Neuronal stem cell (in vitro differentiated cells): ENCODE measurements at places on chromosomes 13 and 19.

DNA sequence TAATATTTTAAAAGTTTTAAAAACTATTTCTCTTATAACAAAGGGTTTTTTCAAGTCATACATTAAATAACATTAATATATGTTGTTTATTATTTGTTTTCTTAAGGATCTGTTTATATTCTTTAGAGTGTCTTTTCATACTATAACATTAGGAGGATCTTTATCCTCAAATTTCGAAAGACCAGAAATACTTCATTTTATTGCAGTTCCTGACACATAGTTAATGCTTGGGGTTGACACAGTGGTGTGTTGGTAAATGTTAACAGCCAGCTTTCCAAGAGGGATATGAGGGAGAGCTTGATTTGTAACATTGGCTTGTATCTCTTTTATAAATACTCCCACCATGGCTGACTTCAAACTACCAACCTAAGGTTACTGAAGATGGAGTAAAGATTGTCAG, 126.6 kb upstream of the KLF5 start:
- no peak for DNase-seq

DNA sequence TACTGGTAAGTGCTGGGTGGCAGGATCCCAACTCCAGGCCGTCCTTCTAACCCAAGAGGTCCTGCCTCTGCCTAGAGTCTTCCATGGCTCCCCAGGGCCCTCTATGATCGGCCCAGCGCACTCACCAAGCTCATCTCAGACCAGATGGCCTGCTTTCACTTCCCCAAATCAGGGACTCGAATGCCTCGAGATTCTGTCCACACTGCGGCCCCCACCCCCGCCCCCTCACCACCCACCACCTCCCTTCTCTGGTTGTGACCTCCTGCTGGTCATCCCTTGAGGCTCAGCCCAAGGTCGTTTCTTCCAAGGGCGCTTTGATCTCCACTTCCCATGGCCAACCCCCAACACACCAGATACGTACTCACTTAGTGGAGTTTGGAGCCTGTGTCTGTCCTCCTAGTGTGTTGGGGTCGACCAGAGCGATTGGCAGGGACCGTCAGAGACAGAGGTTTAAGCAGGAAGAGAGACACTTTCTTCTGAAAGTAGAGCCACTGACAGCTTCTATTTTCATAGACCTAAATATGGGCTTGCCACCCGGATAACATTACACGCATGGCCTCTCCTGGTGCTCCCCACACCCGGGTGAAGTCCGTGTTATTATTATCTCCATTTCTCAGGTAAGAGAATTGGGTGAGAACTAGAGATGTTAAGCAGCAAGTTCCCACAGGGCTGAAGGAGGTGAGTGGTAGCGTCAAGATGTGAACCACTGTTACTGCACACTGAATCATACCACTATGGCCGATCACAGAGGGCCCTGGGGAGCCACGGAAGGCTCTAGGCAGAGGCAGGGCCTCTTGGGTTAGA, at the start of gene FCER2:
Gene FCER2, minus strand, starts transcription at position 478 of the 804 bp plus-strand sequence. CDS start 2,371 bp downstream, outside the sequence.
- DNase-seq = no peak

GRCh38 chr13:74190999-74191398, 56.8 kb upstream of the KLF12 start:
- no peak for DNase-seq

- DNase-seq = no peak
Observed at GRCh38 chr19:15551293-15552004, 43.1 kb downstream of the CYP4F22 start.

- DNase-seq = no peak
Observed at GRCh38 chr19:47661611-47662010, 51.6 kb upstream of the EHD2 start.

DNA sequence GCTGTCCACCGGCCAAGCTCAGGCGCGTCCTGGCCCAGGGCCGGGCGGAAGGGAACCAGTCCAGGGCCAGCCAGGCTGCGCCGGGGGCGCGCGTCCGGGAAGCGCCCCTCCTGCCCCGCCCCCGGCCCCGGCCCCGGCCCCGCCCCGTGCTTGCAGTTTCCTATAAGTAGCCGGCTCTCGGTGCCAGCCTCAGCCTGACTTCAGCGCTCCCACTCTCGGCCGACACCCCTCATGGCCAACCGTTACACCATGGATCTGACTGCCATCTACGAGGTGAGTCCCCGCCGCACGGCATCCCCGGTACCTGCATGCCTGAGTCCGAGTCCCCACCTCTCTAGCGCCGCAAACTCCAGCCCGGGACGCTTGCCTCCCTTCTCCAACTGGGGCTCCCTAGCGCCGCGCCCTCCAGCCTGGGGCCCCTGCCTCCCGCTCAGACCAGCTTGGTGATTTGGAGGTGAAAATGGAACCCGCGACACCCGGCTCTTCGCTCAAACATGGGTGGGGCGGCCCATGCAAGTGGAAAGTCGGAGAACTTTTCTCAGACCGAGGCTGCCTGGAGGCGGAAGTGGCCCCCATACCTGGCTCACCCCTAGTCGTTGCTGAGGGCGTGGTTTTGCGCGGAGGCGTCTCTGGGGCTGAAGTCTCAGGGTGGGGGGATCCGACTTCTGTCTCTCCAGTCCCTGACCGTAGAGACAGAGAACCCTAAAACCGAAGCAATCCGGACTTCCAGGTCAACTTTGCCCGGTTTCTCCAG, at the start of gene ZFP36:
Gene ZFP36, plus strand, starts transcription at position 192 of the 754 bp plus-strand sequence. Its CDS starts 58 bp downstream, at position 250.
- no peak for DNase-seq

DNA sequence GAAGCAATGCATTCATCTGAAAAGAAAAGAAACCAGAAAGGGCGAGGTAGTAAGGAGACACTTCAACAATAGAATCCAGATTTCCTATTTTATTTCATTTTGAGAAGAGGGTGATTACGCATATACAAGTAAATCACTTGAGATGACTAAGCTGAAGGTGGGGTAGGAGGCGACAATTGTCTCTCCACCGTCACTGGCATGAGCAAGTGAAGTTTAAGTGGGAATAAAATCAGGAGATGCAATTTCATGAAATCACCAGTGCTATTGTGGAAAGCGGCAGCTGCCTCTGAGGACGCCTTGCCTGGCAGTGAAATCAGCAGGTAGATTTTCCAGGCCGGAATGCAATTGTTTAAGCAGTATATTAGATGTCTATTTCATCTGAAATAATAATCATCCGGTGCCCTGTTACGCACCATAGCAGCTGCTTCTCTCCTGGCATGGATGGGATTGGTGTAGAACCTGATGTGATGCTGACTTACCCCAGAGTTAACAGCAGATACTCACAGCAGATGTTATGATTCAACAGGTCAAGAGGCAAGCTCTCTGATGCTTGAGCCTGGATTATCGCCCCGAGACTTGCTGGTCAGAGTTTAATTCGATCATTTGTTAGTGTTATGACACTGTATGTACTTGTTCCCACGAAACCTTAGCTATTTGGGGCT, 64.3 kb downstream of the RASL11A start:
- no peak for DNase-seq

DNA sequence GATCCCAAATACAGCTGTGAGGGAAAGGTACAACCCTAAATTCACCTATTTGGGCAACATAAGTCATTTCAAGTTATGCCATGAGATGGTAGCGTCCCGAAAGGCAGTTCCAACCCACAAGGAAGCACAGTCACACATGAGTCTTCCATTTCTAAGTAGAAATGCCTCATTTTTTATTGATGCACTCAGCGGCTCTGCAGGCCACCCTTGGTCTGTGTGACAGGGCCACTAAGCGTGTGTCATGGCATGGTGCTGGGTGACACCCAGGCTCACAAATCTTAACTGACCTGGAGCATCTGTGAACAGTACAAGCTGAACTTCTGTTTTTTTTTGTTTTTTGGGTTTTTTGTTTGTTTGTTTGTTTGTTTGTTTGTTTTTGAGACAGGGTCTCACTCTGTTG, 15.1 kb downstream of the RAB20 start:
- DNase-seq = no peak

DNA sequence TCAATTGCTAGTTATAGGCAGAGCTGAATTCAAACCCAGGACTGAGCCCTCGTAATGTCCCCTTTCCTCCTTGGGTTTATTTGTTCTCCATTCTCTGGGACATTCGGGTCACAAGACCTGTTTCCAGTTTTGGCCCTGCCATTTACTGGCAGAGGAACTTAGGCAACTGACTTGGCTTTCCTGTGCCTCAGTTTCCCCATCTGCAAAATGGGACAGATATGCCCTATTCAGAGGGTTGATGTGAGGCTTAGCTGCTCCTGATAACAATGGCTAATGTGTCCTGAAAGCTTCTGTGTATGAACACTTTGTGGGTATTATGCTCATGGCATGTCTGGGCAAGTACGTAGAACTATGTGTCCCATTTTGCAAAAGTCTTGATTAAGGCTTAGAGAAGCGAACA, 996 bp downstream of the ZNF524 start:
- DNase-seq = no peak

DNA sequence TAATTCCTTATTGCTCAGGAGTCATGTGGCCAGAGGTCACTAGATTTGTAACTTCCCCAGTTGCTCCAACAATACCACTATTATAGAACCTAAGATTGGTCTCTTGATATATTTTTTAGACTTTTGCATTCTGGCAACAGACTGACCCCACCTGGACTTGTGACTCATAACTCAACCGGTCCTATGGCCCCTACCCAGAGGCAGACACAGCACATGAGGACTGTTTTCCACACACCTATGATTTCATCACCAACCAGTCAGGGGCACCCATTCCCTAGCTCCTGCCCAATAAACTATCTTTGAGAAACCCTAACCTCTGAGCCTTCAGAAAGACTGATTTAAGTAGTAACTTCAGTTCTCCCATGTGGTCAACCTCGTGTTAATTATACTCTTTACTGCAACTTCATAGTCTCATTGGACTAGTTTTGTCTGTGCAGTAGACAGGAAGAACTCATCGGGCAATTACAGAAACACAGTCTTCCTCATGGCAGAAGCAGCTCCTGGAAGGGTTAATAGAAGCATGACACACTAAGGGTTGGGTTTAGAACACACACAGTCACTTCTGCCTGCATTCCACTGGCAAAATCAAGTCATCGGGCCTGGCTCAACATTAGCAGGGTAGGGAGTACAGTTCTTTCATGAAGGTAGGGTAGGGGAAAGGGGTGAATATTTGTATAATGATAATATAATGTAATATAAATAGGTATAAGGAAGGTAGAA, 251.8 kb downstream of the UQCRFS1 start:
- DNase-seq = no peak

DNA sequence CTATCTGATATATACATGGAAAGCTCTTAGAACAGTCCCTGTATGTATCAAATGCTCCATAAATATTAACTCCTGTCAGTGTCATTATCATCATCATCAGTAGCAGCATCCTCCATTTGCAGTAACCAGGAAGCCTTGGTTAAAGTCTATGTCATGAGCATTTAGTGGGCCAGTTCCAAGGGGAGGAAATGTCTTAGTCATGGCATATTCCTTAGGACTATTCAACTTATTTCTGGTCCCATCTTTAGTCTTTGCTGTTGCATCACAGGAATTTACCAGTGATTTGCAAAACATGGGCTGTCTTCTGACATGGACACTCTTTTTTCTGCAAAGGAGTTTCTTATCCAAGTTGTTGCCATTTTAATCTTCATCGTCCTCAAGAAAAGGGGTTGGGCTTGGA, 98.4 kb downstream of the WDFY2 start:
- no peak for DNase-seq

DNA sequence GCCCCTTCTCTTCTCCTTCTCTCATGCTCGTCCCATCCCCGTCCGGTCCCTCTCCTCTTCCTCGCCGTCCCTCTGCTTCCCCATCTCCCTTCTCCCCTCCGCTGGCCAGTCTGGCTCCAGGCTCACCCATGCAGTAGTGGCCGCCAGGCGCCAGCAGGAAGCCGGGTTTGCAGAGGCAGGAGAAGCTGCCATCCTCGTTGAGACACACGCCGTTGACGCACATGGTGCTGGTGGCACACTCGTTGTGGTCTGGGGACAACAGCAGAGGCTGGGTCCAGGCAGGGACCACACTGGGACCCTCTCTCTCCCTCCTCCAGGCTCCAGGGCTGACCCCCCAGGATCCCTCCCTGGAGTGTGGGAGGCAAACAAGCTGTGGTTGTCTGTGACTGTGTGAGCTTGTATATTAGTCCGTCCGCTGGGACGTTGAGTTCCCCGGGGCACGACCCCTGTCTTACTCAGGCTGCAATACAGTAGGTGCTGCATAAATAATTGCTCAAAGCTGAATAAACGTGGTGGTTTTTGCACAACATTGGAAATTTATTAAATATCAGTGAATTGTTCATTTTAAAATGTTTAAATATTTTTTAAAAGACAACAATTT, 16.4 kb downstream of the FBN3 start:
- no peak for DNase-seq

GRCh38 chr13:112055036-112055914, 11.7 kb upstream of the SOX1 start:
- no peak for DNase-seq

DNA sequence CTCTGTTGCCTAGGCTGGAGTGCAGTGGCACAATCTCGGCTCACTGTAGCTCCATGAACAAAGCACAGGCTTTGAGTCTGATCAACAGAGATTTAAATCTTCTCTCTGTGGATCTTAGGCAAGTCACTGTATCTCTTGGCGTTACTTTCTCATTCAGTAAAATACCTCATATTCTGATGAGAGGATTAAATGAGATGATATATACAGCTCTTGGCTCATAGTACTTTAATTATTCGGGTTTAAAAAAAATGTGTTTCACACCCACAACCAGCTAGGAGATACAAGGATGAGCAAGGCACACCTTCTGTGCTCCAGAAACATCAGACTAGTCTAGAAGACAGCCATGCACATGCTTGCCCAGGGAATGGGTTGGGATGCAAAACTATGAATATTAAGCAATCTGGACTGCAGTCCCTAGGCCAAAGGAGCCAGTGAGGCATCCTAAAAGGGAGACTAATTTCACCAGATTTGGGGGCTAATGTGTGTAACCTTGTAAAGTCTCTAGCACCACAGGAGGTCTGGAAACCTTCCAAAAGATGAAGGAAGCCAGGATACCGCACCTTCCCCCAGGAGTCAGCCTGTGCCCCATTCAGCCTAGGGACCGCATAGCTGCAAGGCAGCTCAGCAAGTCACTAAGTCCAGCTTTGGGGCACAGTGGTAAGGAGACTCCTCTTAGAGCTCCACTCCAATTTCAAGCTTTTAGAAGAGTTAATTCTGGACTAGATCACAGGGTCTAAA, 2.5 kb downstream of the VPS36 start:
- DNase-seq = no peak

DNA sequence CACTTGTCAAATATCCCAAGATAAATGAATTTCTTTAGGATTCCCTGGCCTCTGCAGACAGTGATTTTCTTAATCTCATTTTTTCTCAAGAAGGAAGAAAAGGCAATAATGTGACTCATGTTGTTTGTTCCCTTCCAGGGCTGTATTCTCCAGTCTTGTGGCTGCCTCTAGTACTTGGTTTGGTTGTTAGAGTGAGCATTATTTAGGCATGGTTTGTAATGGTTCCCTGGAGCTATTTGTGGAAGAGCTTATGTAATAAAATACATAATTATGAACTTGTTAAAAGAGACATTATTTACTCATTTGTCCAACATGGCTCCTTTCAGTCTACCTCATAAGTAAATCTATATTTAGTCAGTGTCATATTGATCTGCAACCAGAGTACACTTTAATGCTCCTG, 270.4 kb downstream of the DCT start:
- no peak for DNase-seq
